ENCODE measurements at places on chromosomes 12 and 14.

- DNase-seq, result no peak
Measured at GRCh38 chr14:34943506-34943905, 39.3 kb upstream of the SRP54 start.

- DNase-seq, result no peak
Measured at GRCh38 chr12:131468206-131468605, 242.7 kb upstream of the SFSWAP start.

DNA sequence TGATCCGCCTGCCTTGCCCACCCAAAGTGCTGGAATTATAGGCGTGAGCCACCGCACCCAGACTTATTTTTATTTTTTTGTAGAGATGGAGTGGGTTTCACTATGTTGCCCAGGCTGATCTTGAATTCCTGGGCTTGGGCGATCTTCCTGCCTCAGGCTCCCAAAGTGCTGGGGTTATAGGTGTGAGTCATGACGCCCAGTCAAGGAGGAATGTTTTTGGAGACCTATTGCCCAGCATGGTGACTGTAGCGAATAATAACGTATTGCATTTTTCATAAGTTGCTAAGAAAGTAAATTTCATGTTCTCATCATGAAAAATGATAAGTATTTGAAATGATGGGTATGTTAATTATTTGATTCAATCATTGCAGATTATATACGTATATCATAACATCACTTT lies 46.5 kb downstream of the TEAD4 start:
- DNase-seq, result no peak

DNA sequence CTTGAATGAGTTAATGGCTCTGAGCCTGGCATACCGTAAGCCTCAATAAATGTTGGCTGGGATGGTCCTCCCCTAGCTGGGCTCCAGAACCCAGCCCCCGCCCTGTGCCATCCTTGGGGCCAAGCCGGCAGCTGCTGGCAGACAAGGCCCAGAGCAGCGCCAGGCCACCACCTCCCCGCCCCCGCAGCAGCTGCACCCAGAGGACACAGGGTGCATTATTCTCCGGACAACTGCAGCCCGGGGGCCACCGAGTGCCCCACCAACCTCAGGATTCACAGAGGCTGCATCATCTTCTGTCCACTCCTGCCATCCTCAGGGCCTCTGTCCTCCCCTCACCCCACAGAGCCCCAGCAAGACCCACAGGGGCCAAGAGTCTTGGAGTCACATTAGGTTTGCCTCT lies 92.7 kb downstream of the NCOR2 start:
- no peak for DNase-seq

DNA sequence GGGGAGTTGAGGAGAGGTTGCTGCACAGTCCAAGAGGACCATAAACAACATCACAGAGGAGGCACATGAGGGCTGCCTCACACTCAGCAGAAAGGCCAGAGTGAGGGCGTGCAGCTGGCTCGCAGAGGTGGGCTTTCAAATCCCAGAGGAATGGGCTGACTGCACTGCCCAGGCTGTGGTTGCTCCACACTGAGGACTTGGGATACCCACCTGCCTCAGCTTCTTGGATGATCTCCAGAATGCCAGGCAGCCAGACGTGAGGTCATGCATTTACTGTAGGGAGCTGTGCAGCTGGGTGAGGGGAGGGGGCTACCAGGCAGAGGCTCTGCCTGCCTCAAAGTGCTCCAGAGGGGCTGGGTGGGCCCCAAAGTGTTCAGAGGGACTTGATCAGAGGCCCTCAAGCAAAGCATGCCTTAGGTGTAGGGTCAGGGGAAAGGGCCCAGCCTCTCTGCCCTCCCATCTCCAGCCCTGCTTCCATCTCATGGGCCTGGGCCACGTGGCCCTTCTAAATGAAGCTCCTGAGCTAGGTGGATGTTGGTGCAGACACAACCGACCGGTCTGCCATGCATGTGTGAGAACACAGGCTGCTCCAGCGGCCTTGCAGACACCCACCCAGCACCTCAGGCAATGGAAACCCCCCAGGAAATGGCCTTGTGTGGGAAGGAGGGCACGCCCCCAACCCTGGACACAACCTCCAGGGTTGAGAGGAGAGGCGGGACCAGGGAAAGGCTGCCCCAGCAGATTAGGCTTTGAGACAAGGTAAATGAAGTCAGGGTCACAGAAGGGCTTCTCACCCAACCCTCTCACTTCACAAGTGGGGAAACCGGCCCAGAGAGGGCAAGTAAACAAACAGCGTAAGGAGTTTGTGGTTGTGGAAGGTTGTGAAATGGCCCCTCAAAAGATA lies 90.8 kb downstream of the NTF3 start:
- DNase-seq, result no peak

DNA sequence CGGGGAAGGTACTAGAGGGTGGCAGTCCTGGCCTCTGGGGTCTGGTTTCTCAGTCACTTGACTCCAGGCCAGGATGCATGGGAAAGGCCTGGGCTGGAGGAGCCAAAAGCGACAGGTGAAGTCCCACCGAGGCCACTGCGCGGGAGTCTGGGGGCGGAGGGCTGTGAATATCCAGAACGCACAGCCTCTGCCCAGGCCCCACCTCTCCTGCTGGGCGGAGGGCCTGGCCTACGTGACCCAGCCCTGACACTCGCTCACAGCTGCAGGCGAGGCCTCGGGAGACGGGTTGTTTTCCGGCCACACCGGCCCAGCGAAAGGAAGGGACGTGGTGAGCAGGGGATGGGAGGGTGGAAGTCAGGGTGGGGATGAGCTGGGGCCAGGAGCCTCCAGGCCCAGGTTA lies 91.2 kb downstream of the RFLNA start:
- no peak for DNase-seq

DNA sequence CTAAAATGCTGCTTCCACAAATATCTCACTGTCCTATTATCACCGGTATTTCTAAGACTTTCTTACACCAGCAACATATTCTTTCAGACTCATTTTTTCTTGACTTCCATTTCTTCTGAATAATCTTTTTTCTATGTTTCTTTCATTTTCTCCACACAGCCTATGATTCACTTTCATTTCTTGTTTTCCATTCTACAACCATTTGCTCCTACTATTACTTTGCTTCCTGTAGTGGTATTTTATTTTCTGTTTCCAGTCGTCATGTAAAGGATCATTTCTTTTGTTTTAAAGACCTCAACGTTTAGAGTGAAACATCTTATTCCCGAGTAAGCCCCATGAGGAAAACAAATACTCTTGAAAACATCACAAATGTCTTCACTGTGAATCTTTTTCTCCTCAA lies 182.2 kb upstream of the MDGA2 start:
- no peak for DNase-seq

GRCh38 chr12:114658002-114658441 lies 26.0 kb downstream of the TBX3 start:
- no peak for DNase-seq

DNA sequence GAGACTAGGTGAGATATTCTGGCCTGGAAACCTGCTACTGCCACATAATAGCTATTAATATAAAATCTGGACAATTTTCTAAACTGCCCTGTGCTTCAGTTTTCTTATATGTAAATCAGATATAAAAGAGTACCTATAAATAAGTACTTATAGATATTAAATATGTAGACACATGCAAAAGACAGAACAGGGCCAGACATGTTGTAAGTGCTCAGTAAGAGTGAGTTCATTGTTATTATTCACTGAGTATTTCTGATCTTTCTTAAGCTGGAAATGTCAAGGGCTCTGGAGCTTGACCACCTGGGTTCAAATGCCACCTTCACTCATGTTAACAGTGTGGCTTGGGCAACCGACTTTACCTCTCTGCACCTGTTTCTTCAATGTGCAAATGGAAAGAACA lies 179.8 kb downstream of the GALC start:
- DNase-seq, result no peak

DNA sequence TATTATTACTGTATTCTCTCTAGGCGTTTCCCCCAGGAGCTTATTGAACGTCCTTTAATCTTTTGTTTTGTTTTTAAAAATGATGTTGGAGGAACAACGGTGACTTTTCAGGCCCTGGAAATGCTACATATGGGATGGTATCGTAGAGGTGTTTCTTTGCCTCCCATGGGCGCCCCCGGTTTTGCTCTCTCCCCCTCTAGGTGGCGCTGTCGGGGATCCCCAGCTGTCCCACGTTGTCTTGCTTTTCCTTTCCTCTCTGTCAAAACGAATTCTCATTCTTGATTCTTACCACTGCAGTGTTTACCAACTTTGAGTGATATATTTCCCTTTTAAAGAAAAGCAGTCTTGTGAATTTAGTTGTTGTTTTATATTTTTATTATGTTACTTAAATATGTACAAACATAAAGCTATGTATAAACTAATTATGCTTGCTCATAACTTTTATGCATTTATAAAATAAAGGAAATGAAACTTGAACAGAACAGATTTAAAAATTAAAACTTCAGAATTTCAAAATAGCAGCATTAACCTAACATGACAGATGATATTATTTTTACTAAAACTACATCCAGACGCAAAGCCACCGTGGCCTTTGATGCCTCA lies 171.9 kb downstream of the RGS6 start:
- peak; percentile 51 for DNase-seq

DNA sequence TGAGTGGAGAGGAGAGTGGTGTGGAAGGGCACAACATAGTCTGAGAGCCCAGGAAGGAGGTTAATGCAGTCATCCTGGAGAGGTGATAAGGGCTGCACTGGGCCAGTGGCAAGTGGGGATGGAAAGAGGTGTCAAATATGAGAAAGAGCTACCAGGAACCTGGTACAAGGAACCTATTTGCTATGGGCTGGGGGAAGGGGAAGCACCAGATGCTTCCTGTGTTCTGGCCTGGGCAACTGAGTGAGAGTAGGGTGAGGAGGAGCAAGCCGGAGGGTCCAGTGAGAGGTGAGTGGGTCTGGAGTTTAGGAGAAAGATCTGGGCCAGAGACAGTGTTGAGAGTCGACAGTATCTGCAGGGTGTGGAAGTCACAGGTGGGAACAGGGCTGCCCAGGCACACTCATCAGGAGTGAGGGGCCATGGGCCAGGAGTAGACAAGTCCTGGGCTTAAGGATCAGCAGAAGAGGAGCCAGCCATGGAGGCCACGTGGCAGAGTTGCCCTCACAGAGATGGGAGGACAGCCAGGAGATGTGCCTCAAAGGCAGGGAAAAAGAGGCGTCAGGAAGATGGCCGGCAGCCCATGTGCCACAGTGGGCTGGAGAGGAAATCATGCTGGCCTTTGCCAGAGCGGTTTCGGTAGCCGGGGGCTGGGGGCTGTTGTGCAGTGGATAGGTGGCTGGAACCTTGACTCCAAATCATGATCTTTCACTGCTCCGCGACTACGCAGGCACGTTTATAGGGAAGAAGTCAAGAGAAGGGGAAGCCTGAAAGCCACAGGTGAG lies 2.9 kb upstream of the AQP6 start:
- no peak for DNase-seq

- no peak for DNase-seq
Measured at GRCh38 chr12:28460420-28461130, 270.3 kb downstream of the CCDC91 start.

GRCh38 chr12:105171691-105172436 lies 64.1 kb downstream of the APPL2 start:
- DNase-seq, result no peak

DNA sequence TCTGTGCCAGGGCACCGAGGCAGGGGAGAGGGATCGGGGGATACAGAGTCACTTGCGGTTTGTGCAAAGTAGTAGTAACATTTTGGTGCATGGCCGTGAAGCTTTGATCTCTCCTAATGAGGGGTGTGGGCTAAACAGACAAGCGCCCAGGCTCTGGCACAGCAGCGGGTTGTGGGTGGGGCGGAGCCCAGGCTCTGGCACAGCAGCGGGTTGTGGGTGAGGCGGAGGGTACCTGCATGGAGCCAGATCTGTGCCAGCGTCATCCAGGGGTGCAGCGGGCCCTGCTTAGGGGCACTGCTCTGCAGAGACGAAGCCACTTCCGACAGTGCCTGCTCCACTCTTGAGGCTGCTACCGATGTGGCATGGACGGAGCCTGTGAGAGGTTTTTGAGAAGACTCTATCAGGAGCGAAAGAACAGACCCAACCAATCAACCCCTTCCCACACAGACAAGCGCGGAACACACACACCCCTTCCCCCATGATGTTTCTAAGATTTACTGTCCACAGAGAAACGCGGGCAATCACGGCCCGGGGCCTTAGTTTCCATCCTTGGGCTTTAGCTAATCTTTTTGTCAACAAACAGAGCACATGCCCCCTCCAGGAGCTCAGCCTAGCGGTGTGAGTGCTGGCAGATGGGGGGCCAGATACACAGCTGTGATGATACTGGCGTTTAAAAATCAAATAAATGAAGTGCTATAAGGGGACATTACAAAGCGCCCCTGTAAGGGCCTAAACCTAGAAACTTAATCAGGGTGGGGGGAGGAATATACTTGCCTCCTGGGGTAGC lies 196.6 kb downstream of the CALM1 start:
- no peak for DNase-seq
